ENCODE measurements at places on chromosomes 5 and 9. TPM values are rescaled to one million over a fixed set of nuclear protein-coding genes. Genes with fewer than 3 reads are reported as not detected.

DNA sequence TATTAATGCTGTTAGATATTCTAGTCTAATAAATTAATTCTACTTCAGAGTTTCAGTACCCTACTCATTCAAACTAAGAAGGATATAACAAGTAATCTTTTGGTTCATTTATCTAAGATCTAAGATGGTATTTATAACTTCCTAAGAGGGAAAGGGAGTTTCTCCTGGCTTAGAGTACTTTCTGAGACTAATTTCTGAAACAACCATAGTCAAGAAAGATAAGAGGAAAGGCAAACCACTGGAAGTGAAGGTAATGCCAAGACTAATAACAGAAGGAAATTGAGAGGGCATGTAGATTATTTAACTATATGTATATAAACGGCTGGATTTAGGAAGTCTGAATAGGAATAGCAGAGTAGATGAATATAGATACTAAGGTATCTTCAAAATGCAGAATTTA lies 112.4 kb upstream of the ACOT12 start:
- DNase-seq = no peak

The OSMR gene
- total RNA-seq = 149 TPM

GRCh38 chr9:3863111-3863528 lies 337.3 kb upstream of the RFX3 start:
- DNase-seq = no peak

DNA sequence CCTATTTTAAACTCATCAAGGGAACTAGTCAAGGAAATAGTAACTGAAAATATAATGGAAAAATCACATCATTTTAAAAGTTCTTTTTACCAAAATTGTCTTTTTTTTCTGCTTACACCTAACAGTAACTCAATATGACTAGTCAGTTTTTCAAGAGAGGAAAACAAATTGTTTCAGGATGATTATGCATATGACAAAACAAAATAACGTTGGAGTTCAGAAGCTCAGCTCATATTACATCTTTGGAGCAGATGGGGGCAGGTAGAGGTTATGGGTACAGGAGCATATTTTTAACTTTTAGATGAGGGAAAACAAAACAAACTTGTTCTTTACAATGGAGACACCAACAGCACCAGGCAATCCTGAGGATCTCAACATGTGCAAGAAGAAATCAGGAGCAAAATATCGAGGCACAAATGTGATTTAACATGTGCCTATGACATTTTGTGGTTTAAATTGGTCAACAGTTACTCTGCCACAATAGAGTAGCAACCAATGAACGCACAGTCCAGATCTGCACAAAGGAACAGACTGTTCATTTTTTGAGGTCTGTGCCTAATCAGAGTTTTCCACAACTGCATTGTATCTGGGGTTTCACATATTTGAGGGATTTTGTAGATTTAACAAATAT lies 659.0 kb downstream of the ANXA1 start:
- DNase-seq = no peak

The PTGES gene
- total RNA-seq = 15.9 TPM

DNA sequence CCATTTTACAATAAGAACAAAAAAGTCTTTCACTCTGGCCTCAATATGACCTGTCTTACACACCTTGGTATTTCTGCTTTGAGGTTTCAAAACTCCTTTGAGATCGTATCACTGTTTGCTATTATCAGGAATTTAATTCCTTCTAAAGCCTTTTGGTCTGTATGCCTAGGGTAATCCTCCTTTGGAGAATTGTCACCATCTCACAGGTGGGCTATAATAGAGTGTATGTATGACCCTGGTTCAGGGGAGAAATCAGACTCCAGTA lies 13.7 kb downstream of the CMYA5 start:
- no peak for DNase-seq

GRCh38 chr5:66230551-66230950 lies 86.5 kb downstream of the SREK1 start:
- no peak for DNase-seq

The AP3B1 gene
- total RNA-seq = 37.0 TPM

GRCh38 chr5:173413471-173413982 lies 85.3 kb upstream of the STC2 start:
- no peak for DNase-seq

The TMED9 gene
- 117 TPM for total RNA-seq

The F2RL1 gene
- 1.4 TPM for total RNA-seq

- DNase-seq = no peak
These were observed 4.6 kb downstream of the NIPAL4 start for GRCh38 chr5:157464519-157465171.

DNA sequence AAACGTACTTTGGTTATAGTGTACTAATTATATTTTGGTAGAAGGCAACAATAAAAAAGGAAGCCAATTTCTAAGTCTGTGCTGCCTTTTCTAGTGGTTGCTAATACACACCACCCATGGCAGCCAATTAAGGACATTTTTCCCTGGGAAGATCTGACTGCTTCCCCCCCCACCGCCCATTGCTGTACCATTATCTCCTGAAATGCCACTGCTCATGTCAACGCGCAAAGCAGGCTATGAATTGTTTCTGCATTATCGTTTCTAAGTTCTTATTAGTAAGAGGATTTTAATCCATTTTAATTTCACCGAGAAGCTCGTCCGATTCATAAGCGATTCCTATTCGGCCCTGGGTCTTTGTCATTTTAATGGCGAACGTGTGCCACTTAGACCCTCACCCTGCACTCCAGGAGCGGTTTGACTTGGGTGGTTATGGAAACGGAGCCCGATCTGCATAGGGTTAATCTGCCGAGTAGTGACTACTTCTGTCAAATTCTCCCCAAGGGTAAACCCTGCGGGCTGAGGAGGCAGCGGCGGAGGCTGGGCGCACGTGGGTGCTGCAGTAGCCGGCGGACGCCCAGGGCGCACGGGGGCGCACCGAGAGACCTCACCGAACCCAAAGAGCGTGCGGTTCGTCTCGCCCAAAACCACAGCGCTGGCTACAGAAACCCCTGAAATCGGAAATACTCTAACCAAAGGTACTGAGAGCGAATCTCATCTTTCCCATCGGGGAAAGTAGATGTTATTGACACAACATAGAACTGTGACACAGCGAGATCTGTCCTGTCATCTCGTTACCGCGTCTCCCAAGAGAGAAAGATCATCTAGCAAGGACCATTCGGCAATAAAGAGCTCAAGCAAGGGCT lies 55.8 kb upstream of the SHC3 start:
- DNase-seq = no peak

DNA sequence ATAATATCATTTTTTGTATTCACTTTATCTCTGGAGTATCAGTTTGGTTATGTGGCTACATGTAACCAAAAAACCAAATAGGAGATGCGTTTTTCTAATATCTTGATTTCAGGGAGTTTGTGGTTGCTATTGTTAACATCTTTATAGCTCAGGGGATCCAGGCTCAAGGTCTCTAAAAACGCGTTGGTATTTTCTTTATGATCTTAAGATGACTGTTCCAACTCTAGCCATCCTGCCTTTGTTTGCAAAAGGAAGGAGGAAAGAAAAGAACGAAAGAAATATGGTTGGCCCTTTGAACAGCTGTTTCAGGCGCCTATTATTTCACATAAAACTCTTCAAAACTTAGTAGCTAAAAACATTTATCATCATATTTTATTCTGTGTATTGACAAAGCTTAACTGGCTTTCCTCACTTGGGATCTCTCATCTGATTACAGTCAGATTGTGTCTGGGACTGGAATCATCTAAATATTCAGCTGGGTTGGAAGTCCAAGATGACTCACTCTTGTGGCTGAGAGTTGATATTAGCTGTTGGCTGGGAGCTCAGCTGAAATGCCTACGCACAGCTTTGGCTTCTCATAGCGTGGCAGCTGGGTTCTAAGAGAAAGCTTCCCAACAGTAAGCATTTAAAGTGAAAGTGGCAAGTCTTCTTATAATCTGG lies 60.1 kb downstream of the FAM174A start:
- peak; percentile 76 for DNase-seq

DNA sequence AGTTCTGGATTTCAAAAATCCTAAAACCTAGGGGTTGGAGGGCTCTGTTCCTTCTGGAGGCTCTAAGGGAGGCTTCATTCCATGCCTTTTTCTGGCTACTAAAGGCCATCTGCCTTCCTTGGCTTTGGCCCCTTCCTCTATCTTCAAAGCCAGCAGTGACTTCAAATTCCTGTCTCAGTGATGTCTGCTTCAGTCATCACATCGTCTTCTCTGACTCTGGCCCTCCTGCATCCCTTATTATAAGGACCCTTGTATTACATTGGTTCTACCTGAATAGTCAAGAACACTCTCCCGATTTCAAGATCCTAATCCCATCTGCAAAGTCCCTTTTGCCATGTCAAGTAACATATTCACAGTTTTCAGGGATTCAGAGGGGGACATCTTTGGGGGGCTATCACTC lies 60.3 kb downstream of the GNA14 start:
- DNase-seq = no peak

The NR5A1 gene
- not detected for total RNA-seq

DNA sequence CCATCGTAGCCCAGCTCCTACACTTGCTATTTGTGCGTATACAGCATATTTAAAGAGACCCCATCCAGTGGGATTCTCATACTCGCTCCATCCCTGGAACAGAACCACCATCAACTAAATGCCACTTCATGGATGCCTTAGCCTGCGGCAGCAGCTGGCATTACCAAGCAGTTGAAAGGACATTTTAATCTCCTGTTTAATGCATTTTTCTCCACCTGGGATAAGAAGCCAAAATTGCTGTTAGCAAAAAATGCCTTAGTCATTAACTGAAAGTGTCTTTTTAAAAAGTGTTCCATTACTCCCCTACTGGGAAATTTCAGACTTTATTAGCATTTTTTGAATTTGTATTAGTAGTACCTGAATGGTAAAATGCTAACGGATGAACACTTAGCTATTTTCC lies 662.6 kb upstream of the MEF2C start:
- DNase-seq = no peak

GRCh38 chr5:27947088-27947487 lies 908.7 kb upstream of the CDH9 start:
- no peak for DNase-seq

The KDM4C gene
- total RNA-seq = 31.1 TPM

- DNase-seq = no peak
These were observed 306.9 kb upstream of the NREP start for GRCh38 chr5:112063856-112064255.

DNA sequence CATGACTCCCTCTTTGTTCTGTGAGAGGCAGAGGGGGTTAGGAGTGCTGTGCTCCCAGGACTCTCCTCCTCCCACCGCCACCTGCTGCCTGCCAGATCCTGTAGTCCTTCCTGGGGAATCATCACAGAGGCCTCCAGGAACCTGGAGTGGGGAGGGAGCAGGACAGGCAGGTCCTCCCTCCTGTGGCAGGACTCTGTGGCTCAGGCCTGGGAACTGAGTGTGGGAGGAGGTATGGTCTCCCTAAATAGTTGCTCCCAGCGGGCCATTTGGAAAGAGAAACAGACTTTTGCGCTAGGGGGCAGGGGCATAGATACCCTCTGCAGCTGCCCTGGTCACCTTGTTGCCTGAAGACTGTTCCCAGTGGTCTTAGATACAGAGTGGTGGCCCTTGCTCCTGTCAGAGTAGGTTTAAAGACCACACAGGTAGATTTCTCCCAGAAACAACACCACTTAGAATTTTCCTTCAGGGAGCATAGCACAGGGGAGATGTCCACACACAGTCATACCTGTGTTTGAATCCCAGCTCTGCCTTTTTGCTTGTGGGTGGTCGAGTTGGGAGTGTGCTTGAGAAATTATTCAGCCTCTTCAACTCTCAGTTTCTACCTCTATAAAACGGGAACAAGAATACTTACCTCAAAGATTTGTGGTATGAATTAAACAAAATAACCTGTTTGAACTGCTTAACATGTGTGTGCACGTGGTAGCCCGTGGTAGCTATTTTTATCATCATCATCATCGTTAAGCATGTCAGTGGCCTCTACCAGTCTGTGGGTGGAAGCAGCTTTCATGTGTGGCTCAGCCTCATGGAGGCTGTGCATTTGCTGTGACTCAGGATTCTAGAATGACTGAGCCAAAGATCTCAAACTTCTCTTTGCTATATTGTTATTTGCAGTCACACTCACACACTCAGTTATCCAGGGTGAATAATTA lies 55.8 kb downstream of the SLC22A5 start:
- DNase-seq = no peak

DNA sequence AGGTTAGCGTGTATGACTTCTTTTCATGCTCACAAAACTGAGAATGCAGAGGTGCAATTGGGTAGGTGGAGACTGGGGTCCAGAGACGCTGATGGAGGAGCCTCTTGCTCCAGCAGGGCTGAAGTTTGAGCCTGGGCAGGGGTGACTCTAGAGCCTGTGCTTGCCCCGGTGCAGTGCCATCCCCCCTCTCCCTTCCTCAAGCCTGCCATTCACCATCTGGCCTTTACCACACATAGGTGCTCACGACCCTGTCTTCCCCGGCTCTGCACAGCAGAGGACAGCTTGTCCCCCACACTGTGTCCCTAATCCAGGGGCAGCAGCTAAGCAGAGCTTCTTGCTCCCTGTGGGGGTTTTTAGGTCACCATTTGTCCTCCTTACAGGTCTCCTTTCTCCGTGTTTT lies 86.5 kb downstream of the DAP start:
- DNase-seq = no peak

The ARHGEF28 gene
- total RNA-seq = 12.7 TPM

- no peak for DNase-seq
These were observed 309.1 kb downstream of the PSAT1 start for GRCh38 chr9:78606001-78606379.

The RPL7A gene
- 1,287 TPM for total RNA-seq

- no peak for DNase-seq
These were observed 2.4 kb downstream of the BICD2 start for GRCh38 chr9:92762196-92762595.

The ANKRD33B gene
- 3.9 TPM for total RNA-seq

DNA sequence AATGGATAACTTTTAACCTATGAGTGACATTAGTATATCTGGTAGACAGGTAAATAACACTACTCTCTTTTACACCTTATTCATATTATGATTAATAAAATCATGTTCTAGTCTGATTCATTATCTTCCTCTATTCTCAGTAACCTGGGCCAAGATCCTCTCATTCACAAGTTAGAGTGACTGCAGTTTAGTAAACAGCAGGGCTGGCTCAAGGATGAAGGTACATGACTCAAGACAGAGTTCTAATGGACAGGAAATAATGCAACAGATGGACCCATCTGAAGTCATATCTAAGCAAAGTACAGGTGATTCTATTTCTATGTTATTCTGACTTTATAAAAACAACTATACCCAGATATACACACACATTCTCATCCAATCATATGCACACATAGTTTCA lies 582.5 kb upstream of the CDH18 start:
- DNase-seq = no peak

GRCh38 chr5:139472386-139473030 lies 1.7 kb downstream of the SMIM33 start:
- no peak for DNase-seq

GRCh38 chr9:1048231-1048619 lies 1.9 kb upstream of the DMRT2 start:
- no peak for DNase-seq

- no peak for DNase-seq
These were observed 142.0 kb upstream of the SHB start for GRCh38 chr9:38211002-38211401.

- DNase-seq = no peak
These were observed 988.2 kb upstream of the ARRDC3 start for GRCh38 chr5:92371171-92371888.

The GRXCR2 gene
- not detected for total RNA-seq

The CAVIN4 gene
- 0.51 TPM for total RNA-seq

- DNase-seq = peak; percentile 44
These were observed 56.2 kb upstream of the GARNL3 start for GRCh38 chr9:127208416-127208815.
